Astrocyte of the spinal cord (primary cell): ENCODE measurements at places on chromosomes 5 and 9.
A peak's percentile ranks its signal among the peaks of the same experiment; 100 is the strongest.

DNA sequence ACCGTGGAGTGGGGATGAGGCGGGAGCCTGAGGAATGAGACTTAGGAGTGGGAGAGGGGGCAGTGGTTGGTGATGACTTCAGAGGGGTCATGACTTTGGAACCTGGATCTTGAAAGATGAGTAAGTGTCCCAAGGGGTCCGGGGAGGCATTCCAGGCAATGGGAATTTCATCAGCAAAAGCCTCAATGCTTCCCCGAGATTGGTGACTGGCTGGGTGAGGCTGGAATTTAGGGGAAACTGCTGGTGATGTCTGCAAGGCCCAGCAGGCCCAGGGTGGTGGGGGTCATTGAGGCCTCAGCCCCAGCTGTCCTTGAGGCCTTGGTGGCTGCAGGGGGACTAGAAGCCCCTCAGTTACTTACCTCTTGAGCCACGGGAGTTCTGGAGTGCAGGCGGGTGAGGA is 7.5 kb downstream of the NDST1 start:
- no peak for DNase-seq

- DNase-seq, result peak; percentile 95
Observed at GRCh38 chr9:3732077-3733038, 206.6 kb upstream of the RFX3 start.

DNA sequence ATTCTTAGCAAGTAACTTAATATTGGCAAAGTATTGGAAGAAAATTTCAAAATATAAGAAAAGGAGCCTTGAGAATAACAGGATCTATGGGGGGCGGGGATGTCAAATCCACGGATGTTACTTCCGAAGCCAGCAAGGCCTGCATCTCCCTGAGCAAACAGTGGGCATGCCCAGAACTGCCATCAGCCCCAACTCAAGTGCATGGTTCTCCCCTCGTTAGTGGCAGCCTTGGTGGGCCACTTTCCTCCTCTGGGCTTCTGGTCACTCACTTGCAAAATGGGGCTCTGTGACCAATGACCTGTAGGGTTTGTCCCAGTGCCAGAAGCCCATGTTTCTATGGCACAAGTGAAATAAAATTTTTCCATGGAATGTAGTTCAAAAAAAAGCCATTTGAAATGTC is 27.2 kb upstream of the MED10 start:
- no peak for DNase-seq

- no peak for DNase-seq
Observed at GRCh38 chr5:129672006-129672405, 75.9 kb upstream of the MINAR2 start.
